T-helper 1 cell (primary cell): ENCODE measurements at places on chromosomes 7 and 10.

- no peak for DNase-seq
These were observed 275.7 kb downstream of the TCERG1L start for GRCh38 chr10:131035779-131036178.

DNA sequence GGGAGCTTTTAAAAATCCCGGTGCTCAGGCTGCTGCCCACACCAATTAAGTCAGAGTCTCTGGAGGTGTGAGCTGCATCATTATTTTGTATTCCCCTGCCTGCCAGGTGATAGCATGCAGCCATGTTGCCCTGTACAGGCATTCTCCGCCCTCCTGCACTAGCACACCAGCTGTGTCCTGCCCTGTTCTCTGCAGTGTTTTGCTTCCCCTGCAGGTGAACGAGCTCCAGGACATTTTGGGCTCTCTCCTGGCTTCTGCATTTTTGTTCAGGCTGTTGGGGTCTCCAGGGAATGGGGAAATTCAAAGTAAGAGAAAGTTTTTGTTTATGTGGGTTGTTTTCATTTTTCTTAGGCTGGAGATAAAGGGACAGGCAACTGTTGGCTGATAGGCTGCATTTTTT is 271.0 kb upstream of the COBL start:
- DNase-seq, result no peak

- DNase-seq, result no peak
These were observed 166.1 kb upstream of the NRG3 start for GRCh38 chr10:81708929-81709328.

GRCh38 chr7:82444220-82444909 is 788 bp upstream of the CACNA2D1 start:
- no peak for DNase-seq

DNA sequence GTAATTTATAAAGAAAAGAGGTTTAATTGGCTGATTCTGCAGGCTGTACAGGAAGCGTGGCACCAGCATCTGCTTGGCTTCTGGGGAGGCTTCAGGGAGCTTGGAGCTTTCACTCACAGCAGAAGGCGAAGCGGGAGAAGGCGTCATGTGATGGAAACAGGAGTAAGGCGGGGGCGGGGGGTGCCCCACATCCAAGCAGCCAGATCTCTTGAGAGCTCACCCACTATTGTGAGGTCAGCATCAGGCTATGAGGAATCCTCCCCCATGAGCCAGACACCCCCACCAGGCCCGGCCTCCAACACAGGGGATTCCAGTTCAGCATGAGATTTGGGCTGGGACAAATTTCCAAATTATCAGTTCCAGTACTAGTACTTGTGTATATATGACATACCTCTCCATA is 46.2 kb downstream of the WDR37 start:
- no peak for DNase-seq

GRCh38 chr7:104933521-104933988 is 80.5 kb upstream of the KMT2E start:
- DNase-seq, result no peak

GRCh38 chr10:76024460-76025123 is 593.2 kb downstream of the LRMDA start:
- DNase-seq, result no peak

DNA sequence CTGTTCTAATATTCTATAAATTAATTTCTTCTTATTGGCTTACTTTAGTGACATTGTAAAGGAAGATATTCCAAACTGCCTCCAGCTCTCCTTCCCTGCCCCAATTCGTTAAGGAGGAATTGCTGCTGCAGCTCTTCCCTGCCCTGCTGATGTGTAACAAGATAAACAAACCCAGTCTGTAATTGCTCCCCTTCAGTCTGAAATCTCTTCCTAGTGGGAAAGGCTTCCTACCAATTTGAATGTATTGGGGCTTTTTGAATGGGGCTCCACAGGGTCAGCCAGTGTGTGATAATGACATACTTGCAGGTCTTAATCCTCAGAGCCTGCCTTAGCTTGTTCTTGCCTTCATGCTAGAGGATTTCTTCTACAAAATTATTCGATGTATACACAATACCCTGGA is 849.9 kb upstream of the GHITM start:
- DNase-seq, result no peak

- no peak for DNase-seq
These were observed 6.7 kb downstream of the CEP55 start for GRCh38 chr10:93503075-93503474.
